ENCODE measurements at places on chromosomes 4 and X.

GRCh38 chrX:15343075-15343476, 7.8 kb upstream of the PIGA start:
- DNase-seq: no peak

DNA sequence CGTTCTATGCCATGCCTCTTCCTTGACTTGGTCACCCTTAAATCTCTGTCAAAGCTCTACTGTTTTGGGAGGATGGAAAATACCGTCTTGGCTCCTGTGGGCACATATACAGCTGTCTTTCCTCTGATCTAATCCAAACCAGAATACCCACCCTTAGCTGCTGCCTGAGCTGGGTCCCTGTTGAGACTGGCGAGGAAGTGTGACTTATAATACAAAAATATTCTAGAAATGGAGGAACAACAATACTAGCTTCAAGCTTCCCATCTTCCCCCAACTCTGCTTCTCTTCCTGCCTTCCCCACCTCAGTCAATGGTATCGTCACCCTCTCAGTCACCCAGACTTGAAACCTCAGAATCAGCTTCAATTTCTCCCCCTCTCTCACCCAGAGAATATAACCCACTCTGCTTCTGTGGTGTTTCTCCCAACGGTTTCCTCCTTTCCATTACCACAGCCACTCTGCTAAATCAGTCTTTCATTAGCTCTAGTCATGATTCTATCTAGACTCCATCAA, 599 bp upstream of the IL2RG start:
- no peak for DNase-seq

- DNase-seq: no peak
Observed at GRCh38 chrX:13716905-13717304, 17.5 kb downstream of the TRAPPC2 start.

DNA sequence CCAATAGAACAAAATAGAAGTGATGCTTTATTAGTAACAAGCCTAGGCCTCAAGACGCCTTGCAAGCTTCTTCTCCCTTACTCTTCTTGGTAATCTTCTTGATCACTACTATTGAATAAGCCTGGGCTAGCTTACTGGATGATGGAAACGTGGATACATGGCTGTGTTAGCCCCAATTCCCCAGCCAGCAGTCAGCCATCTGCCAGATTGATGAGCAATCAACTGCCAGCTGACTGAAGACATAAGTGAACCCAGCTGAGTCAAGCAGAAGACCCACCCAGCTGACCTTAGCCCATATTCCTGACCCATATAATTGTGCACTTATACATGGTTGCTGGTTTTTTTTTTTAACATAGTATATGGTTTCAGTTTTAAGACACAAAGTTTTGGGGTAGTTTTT, 130.4 kb downstream of the DHX15 start:
- no peak for DNase-seq

DNA sequence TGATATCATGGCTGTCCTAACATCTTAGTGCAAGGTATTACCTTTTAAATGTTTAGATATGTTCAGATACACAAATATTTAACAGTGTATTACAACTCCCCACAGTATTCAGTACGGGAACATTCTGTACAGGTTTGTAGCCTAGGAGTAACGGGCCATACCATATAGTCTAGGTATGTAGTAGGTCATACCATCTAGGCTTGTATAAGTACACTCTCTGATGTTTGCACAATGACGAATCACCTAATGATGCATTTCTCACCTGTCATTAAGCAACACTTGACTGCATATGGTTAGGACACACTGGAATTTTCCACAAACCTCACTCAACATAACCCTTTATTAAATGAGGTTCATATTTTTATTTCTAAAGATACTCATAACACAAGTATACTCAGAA, 67.7 kb downstream of the THOC2 start:
- no peak for DNase-seq

DNA sequence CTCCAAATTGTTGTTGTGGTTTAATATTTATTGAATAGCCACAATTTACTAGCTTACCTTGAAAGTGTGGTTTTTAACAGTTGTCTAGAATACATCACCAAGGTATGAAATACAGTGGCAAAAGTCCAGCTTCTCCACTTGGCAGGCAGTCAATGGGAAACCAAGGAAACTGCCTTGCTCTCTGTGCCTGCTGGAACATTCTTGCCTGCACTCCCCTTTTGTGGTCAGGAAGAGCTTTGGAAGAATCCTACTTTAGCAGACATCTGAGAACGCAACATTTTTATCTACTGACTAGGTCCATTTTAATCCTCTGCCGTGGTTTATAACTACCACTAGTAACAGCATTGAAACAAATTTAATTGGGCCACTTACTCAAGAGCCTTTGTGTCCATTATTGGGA, 64.5 kb downstream of the TENM3 start:
- DNase-seq: no peak

DNA sequence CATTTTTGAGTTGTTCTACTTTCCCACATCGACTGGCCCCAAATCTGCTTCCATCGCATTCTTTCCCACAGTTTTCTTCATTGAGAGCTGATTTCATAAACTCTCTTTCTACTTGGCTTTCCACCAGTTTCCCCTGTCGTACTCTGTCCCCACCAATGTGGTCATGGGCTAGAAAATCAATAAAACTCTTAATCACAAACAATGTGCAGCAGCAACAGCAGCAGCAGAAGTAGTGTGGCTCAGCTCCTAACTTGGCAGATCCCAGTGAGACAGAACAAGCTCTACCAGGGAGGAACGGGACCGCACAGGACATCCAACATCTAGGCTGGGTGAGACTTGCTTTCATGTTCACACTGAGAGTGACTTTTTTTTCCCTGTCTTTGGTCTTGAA, 3.1 kb upstream of the SETD7 start:
- no peak for DNase-seq

- no peak for DNase-seq
Observed at GRCh38 chr4:71765821-71766383, 18.0 kb downstream of the GC start.

DNA sequence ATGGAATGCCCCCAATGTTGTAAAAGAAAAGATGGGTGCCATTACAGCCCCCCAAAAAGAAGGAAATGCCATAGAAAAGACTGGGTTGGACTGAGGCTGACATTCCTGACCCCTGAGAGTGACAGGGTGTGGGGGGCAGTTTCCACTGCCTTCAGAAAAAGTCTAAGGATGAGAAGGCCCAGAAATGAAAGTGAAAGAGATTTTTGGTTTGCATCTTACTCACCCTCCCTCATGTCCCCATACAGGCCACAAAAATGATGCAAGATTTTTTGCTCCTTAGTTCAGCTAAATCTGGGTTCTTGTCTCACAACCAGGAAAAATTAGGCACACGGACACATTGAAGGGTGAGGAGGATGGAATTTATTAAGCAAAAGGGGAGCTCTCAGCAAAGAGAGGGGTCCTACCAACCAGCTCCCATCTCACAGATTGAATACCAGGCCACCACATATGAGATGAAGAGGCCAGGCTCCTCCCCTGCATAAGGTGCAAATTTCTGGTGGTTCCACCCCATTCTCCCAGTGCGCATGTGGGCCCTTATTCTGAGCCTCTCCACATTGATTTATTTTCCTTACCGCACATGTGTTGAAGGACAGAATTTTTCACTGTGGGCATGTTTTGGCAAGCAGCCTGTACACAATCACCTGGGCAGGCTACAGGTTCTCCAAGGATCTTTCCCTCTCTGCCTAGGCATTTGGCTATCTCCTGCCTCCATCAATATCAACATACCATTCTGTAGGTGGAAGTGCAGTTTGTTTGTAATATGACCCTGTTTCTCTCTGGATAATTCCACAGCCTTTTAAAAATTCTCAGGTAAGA, 18.8 kb downstream of the PPP4R3C start:
- no peak for DNase-seq

DNA sequence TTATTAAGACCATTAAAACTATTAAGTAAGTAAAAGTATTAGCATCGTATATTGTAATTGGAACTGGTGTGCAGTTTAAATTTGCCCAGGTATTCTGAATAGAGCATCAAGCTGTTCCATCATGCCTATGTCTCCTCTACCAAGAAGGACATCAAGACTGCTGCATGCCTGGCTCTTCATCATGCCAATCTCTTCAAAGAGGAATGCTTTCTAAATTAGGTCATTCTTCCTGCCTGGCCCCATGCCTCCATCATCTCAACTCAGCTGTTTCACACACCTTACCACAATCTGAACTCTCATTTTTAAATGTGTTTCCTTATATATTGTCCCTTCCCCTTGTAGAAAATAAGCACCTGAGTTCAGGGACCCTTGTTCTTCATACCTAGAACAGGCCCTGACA, 270.5 kb upstream of the PPARGC1A start:
- DNase-seq: no peak

GRCh38 chr4:10243856-10244255, 127.3 kb upstream of the WDR1 start:
- no peak for DNase-seq

DNA sequence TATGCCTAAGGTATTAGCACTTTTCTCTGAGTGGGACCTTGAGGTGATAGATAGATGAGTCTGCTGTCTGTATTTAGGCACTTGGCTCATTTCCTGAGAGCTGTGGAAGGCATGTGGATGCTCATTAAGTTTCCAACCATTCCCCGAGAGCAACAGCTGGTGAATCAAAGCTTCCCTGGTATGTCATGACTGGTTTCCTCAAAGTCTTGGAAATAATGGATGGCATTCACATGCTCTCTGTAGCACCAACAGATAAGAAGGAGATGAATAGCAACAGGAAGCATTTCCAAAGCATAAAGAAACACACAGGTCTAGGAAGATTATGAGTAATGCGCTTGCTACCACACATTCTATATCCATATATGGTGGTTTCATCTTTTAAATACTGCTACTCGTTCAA, 118.3 kb upstream of the ETNPPL start:
- DNase-seq: no peak

GRCh38 chrX:74779175-74779574, 146.1 kb downstream of the NEXMIF start:
- no peak for DNase-seq

Measured in activated CD8-positive, alpha-beta memory T cell treated with anti-CD3 and anti-CD28 coated beads for 1 hour (primary cell).